T-helper 2 cell treated with Interferon-gamma antibody and Interleukin-4, amounts not matched to agents 5 μg/mL and 100 μg/mL, for 36 hours (primary cell): ENCODE measurements at places on chromosomes 12 and 14.

DNA sequence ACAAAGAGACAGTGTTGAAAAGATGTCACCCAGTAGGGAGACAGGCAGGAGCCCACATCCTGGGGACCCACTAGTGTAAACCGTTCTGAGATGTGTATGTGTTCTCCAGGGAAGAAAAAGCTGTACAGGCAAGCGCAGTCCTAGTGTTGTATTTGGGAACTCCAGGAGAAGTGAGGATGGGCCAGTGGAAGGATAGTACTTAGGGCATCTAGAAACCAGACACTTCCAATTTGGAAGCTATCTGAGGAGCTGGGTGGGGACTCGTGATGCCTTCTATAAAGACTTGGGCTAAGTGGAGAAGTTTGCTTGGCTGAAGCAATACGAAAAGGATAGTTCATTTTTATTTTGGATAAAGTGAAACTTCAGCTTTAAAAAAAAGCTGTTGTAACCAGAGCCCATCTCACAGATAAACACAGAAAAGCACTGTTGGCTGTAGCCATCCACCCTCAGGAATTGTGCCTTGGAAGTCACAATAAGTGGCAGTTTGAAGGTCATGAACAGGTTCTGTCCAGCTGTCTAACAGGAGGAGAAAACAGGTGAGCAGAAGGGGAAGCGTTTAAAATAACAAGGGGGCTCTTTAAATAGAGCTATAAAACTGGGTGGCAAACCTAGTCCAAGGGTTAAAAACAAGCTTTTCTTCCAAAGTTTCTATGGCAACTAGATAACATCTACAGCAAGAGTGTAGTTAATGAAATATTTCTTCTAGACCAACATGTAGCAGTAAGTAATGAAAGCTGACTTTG lies 108.0 kb upstream of the ARHGAP5 start:
- DNase-seq: no peak

GRCh38 chr14:56703947-56704346 lies 106.3 kb downstream of the OTX2 start:
- no peak for DNase-seq

GRCh38 chr14:89207925-89208328 lies 209.1 kb downstream of the FOXN3 start:
- no peak for DNase-seq

GRCh38 chr14:104080376-104081260 lies 4.9 kb upstream of the ASPG start:
- no peak for DNase-seq

DNA sequence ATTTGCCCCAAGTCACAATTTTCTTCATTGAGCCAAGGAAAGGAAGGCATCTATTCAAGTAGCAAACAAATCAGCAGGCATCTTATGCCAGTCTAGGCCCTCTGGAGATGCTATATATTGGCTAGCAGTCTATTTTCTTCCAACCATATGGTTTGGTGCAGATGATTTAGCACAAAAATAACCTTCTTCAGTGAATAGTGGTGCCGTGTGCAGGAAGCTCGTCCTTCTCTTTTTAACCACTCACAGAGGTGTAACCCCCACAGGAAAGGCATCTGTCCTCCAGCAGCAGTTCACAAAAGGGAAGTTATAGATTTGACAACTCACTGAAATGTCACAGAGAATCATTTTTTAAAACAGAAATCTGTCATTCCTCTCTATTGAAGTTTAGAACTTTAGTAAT lies 445.7 kb upstream of the SYT1 start:
- DNase-seq: no peak

- DNase-seq: no peak
Observed at GRCh38 chr12:5185435-5186069, 141.9 kb downstream of the KCNA5 start.

DNA sequence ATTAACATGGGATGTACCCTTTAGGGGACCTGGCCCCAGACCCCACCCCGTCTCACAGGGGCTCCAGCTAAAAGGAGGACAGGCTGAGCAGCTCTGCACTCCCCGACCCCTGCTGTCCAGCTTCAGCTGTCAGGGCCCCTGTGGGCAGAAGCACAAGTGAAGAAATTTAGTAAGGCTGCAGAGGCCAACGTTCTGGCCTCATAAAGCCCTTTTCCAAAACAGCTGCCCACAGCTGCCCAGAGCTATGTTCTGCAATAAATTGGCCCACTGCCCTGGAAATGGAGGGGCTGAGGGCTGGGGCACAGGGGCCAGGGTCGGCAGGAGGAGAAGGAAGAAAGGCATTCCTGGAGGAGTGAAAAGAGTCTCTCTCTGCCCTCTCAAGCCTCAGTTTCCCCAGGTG lies 357.1 kb downstream of the BCL11B start:
- no peak for DNase-seq

GRCh38 chr14:75711796-75712211 lies 50.8 kb downstream of the TTLL5 start:
- no peak for DNase-seq

GRCh38 chr14:96911499-96912149 lies 114.4 kb downstream of the VRK1 start:
- no peak for DNase-seq

- DNase-seq: no peak
Observed at GRCh38 chr14:52299692-52300278, 14.3 kb upstream of the PTGER2 start.

GRCh38 chr12:94603434-94604365 lies 46.7 kb downstream of the TMCC3 start:
- no peak for DNase-seq

- DNase-seq: no peak
Observed at GRCh38 chr14:102200690-102201352, 61.1 kb downstream of the WDR20 start.

GRCh38 chr14:65550779-65551643 lies 138.5 kb downstream of the FUT8 start:
- no peak for DNase-seq

DNA sequence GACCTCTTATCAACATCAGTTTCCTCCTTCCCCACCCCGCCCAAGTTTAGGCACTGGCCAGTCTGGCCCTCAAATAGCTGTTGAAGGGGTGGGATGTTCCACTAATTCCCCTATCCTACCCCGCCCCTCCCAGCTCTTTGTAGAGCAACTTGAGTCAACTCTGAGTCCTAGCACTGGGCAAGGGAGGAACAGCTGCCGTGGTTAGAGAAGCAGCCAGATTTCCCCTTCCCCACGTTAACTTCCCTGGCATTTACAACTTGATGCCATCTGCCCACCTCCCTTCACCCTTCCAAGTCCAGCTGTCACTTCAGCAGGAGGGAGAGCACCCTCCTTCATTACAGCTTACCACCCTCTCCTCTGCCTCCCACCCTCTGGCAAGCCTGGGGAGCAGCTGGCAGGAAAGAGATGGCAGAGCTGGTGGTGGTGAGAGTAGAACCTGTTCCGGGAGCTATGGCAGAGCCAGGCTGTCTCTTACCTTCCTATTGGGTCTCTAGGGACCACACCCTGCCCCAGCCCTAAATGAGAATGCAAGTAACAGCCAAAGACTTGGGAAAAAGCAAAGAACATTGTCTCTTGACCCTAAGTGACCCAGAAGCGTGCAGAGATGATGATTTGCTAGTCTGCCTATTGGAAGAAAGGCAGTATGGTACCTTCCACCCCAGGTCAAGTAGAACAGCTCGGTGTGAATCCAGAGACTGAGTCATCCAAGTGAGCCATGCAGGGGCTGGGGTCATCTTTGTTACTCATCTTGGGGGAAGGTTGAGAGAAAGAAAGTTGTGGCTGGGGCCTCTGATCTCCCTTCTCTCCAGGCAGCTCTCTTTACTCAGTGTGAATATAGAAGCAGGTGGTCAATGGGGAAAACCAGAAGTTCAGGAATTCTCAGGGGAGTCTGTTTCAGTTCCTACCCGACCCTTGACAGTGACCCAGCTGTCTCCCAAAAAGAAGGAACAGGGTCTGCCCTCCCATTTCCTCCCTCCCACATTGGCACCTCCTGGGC lies 1.5 kb downstream of the BLOC1S1 start:
- peak; percentile 29 for DNase-seq

DNA sequence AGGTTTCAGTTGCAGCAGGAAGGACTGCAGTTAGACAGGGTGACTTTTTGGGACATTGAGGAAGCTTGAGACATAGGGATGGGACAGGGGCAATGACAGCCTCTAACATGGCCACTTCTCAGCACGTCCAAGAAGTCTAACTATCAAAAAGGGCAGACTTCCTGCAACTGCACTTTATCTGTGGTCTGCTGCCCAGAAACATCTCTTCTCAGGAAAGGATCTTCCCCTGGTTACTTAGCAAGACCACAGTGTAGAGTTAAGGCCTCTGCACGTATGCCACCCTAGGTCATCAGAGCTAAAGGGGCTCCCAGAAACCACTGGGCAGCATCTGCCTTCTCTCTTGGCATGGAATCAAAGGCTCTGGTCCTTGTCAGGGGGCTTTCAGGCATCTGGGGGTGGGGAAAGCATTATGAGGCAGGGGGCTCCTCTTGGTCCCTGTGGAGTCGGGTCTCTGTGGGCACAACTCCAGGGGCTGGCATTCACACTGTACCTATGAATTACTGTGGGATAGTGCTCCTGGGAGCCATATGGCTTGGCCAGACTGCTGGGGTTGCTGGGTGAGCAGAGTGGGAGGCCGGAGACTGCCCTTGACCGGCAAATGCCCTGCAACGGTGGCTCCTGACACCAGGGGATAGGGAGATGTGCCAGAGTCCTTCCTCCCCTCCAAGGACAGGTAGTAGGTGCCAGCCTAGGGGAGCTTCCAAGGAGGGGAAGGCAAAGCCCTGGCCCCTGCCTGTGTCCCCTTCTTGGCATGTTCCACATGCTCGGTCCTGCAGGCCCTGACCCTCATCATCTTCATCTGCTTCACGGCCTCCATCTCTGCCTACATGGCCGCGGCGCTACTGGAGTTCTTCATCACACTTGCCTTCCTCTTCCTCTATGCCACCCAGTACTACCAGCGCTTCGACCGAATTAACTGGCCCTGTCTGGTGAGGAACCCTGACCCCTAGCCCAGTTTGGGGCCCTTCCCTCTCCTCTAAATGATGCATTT lies 1.0 kb downstream of the CMTM5 start:
- no peak for DNase-seq

GRCh38 chr12:42669553-42669952 lies 80.0 kb upstream of the PRICKLE1 start:
- no peak for DNase-seq

DNA sequence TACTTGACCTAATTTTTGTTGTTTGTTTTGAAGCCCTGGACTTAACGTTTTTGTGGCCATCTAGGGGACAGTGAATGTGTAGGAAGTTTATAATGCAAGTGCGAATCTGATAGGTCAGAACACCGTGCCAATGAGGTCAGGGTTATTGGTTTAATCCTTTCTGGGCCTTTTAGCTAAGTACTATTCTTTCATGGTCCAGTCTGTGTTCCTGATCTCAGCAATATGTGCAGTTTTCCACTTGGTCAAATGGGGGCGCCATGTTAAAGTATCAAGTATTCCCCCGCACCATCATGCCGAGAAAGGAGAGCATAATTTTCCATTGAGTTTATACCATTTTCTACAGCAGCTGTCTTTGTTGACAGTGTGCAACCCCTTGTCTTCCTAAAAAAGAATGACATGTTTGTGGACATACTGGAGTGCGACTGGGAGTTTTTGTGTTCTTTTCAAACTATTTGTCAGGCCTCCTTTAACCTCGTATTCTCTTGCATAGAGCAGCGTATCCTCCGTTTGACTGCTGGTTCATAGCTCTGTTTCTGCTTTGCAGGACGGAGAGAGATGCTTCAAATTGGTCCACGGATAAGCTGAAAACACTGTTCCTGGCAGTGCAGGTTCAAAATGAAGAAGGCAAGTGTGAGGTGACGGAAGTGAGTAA lies 1.3 kb downstream of the AHSA1 start:
- peak; percentile 60 for DNase-seq

DNA sequence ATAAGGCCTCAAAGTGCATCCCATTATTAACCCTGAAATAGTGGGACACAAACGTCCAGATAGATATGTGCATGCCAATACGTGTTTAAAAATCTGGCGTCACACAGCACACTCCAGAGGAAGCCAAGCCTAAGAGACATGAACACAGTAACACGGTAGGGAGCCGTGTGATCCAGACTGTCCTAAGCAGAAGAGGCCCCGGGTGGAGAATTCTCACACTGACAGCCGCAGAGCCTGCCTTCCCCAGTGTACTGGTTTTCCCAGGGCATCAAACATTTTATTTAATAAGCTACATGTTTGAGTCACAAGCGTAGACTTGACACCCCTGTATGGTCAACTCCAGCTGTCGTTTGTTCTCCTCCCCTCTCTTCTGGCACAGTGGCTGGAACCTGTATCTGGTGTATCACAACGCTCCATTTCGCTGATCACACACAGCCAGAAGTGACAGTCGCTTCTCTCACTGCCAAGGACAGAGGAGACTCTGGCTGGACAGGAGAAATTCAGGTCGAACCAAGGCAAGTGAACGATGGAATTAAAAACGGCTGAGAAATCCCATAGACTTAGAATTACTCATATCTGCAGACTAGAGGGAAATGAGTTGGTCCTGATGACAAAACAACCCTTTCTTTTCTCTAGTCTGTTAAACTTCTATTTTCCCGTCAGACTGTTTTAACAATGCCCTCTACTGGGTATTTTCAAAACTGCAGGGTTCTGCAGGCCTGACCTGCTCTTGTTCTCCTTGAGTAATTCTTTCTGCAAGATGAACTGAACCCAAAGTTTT lies 359.9 kb downstream of the RGS6 start:
- DNase-seq: peak; percentile 4

DNA sequence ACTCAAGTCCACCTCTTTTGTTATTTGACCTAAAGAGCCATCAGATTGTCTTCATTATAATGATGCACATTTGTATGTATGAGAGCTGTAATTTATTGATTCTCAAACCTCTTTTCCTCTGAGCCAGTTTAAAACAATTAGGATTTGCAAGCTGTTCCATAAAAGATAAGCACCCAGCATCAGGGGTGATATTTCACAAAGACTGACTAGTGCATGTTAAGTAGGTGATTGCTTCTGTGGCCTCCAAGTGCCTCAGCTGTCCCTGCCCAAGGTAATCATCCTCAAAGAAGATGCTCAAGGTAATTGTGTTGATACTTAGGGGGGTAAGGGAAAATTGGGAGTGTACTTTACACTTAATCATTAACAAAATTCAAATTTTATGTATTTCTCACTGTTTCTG lies 18.2 kb downstream of the CEP128 start:
- DNase-seq: no peak

DNA sequence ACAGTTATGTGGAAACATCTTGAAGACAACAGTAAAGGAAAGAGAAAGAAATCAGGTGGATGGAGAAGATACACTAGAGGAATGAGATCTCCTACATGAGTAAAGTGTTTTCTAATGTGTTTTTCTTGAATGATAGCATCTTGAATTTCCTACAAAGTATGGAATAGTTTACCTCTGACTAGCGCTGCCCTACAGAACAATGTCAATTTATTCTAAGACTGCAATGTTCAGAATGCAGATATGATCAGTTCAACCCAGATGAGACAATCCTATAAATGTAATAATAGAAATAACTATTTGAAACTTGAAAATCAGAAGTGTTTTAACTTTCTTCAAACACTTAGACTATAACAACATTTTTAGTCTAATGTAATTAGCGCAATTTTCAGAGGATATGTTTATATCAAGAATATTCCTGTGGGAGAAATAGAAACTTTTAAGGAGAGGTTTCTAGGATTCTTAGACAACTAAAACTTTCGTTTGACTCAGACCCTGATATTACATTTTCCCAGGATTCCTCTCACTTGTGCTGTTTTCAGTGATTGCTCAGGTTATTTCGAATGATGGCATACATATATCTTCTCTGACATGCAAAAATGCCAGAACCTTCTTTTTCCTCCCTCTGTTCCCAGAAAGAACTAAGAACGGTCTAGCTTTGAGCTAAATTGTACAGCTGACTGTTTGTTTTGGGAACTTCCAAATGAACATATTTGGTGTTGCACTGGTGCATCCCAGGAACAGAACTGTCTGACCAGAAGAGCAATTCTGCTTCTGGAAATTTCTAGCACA lies 1017.4 kb downstream of the DIO2 start:
- no peak for DNase-seq
